ENCODE measurements at places on chromosomes 7 and 10.
A peak's percentile ranks its signal among the peaks of the same experiment; 100 is the strongest.

DNA sequence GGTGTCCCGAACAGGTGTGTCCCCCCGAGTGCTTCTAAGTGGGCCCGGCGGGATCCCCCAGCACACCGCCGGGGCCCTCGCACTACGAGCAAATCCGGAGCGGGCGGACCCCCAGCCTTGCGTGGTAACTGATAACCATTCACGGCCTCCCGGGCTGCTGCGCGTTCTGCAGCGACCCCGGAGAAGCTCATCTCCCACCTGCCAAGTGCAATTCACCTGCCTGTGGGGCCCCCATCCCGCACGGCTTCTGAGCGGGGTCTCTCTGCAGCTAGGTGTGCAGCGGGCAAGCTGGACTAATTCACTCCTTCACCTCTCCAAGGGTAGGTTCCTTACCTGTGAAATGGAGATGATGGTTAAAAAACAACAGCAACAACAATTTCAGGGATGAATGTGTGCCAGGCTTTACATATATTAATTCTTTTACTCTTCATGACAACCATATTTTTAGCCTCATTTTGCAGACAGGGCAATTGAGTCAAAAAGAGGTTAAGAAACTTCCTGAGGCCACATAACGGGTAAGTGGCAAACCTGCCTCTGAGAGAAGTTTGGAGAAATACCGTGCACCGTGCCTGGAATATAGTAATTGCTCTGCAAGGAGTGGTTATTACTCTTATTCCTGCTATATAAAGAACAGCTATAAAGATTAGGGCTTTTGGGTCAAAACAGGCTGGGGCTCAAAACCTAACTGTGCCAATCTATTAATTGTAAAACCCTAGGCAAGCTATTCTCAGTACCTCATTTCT, 652 bp upstream of the PODXL start:
- no peak for DNase-seq

- no peak for DNase-seq
Measured at GRCh38 chr7:69946901-69947300, 348.6 kb downstream of the AUTS2 start.

- peak; percentile 77 for DNase-seq
Measured at GRCh38 chr7:129831424-129832058, 121.2 kb downstream of the UBE2H start.

- DNase-seq: no peak
Measured at GRCh38 chr10:84510121-84510520, 181.7 kb downstream of the CCSER2 start.

DNA sequence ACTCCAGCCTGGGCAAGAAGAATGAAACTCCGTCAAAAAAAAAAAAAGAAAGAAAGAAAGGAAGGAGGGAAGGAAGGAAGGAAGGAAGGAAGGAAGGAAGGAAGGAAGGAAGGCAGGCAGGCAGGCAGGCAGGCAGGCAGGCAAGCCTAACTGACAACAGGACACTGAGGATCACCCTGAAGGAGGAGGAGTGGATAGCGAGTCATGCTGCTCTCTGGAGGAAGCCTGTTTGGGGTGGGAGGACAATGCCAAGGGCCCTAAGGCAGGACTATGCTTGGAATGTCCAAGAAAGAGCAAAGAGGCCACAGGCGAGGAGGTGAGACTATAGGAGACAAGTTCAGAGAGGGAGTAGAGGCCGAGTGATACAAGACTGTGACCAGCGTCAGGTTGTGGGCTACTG, 107.0 kb upstream of the PARD3 start:
- DNase-seq: peak; percentile 31

- no peak for DNase-seq
Measured at GRCh38 chr7:18491871-18492270, 3.7 kb upstream of the HDAC9 start.

- DNase-seq: peak; percentile 22
Measured at GRCh38 chr10:98790817-98791216, 344.1 kb upstream of the HPS1 start.

DNA sequence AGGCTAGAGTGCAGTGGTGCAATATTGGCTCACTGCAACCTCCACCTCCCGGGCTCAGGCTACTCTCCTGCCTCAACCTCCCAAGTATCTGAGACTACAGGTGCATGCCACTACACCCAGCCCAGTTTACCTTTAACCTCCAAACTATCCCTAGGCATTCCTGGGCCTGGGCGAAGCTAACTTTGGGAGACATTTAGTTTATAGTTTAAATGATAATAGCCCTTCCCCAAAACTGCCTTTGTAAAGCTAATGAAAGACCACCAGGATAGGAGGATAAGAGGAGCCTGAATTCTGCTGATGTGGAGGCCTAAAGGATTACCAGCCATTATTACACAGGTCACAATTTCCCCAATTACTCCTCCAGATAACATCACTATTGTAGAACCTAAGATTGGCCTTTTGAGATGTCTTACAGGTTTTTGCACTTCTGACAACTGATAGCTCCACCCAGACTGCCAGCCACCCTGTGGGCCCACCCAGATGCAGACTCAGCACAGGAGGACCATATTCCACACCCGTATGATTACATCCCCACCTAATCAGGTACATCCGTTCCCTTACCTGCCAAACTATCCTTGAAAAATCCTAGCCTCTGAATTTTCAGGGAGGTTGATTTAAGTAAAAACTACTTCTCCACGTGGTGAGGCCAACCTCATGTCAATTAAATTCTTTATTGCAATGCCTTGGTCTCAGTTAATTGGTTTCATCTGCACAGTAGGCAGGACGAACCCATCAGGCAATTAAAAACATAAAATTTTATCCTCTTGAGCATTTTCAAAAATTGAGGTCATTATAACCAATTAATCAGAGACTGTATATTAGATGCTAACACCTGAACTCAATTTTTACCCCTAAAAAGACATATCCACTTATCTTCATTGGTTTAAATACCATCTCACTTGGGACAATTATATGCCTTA, 62.3 kb upstream of the TMEM254 start:
- no peak for DNase-seq

Measured in AG20443 (cell line).